GM23338 (cell line): ENCODE measurements at places on chromosomes 2 and 18. TPM values are rescaled to one million over a fixed set of nuclear protein-coding genes. Genes with fewer than 3 reads are reported as not detected.

CPO gene
- 0.90 and 0.91 TPM in 2 replicates for polyA plus RNA-seq

SIX2 gene
- polyA plus RNA-seq = 1.1 and 1.3 TPM in 2 replicates

SETBP1 gene
- 1.6 TPM in 2 replicates for polyA plus RNA-seq

OBSL1 gene
- 94.9 and 102 TPM in 2 replicates for polyA plus RNA-seq

RBM45 gene
- 17.1 and 18.2 TPM in 2 replicates for polyA plus RNA-seq

CDKL4 gene
- polyA plus RNA-seq = not detected in 2 replicates

USP40 gene
- 4.0 and 5.7 TPM in 2 replicates for polyA plus RNA-seq

C2orf78 gene
- polyA plus RNA-seq = 0.14 and 0.18 TPM in 2 replicates

RNF103 gene
- 3.7 and 3.8 TPM in 2 replicates for polyA plus RNA-seq
